ENCODE measurements at places on chromosomes 5 and 9.

DNA sequence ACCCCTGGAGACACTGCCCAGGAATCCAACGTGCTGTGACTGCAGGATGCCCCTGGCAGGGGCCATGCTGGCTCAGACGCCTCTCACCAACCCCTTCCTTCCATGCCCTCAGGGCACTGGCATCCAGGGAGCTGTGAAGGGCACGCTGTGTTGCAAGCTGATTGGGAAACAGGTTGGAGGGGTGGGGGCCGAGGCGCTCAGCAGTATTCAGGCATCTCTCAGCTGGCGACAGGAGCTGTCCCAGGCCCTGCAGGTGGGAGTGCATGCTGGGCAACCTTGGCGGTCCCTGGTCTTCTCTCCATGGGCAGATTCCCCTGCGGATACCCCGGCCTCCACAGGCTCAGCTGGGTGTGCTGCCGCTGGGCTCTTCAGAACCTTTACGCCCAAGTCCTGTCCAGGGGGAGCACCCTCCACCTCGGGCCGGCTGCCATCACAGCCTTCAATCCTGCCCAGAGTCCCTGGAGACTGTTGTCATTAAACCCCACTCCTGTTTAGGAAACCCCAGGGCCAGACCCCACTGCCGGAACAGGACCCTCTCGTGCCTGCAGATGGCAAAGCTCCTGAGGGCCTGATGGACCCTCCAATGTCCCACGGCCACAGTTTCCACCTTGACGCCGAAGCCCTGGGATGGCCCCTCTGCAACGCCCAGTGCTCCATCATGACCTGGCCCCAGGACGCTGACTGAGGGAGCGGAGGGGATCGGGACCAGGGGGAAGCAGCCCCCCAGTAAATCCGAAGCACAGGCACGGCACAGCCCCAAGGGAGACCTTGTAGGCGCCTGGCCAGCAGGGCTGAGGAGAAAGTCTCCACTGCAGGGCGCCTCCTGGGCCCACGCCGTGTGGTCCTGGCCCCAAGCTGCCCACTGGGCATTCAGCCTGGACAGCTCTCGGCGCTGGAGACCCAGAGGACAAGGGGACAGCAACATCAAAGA lies 9.3 kb downstream of the TPPP start:
- no peak for DNase-seq

- DNase-seq: no peak
Observed at GRCh38 chr9:5549658-5550650, 39.6 kb downstream of the PDCD1LG2 start.

GRCh38 chr5:138033907-138034306 lies 1.0 kb upstream of the FAM13B start:
- DNase-seq: no peak

GRCh38 chr5:176379881-176380280 lies 8.5 kb downstream of the NOP16 start:
- DNase-seq: no peak

- no peak for DNase-seq
Observed at GRCh38 chr5:102218159-102218558, 77.9 kb downstream of the SLCO4C1 start.

All from NCI-H526 (cell line).